Neuronal stem cell (in vitro differentiated cells): ENCODE measurements at places on chromosomes 7 and 10.
A peak's percentile ranks its signal among the peaks of the same experiment; 100 is the strongest.

DNA sequence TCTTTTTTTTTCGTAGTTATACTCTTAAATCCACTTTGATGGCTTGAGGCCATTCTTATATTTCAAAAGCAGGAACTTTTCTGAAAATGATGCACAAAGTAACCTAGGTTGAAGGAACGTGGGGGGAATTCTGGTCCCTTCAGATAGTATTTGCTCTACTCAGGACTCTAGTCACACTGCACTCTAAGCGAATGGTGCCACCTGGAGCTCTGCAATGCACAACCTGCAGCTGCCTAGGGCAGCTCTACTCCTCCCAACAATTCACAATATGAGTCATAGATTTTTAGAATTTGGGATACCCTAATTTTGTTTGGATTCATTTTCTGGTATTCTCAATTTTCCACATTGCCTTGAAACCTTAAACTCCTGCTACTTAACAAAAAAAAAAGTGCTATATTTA lies 17.3 kb downstream of the SYPL1 start:
- DNase-seq: no peak

GRCh38 chr7:5450549-5451327 lies 27.1 kb upstream of the TNRC18 start:
- DNase-seq: peak; percentile 67

- DNase-seq: no peak
These were observed 185.4 kb downstream of the KMT2E start for GRCh38 chr7:105199386-105199785.

DNA sequence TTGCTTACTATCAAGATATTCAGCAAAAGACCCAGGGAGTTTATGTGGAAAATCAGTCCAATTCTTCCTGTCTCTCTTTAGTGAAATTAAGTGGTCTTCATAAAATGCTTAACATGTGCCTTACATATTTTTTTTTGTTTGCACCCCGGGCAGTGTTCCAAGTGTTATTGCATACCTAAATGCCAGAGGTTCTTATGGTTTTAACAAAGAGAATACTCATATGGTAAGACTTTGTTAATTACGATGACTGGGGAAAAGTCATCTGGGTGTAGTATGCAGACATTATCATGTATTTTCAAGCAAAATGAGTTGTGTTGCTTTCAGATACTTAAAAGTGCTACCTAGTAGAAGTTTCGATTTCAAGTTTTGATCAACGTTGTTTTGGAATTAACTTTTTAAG lies 82.6 kb downstream of the PRKG1 start:
- DNase-seq: no peak

DNA sequence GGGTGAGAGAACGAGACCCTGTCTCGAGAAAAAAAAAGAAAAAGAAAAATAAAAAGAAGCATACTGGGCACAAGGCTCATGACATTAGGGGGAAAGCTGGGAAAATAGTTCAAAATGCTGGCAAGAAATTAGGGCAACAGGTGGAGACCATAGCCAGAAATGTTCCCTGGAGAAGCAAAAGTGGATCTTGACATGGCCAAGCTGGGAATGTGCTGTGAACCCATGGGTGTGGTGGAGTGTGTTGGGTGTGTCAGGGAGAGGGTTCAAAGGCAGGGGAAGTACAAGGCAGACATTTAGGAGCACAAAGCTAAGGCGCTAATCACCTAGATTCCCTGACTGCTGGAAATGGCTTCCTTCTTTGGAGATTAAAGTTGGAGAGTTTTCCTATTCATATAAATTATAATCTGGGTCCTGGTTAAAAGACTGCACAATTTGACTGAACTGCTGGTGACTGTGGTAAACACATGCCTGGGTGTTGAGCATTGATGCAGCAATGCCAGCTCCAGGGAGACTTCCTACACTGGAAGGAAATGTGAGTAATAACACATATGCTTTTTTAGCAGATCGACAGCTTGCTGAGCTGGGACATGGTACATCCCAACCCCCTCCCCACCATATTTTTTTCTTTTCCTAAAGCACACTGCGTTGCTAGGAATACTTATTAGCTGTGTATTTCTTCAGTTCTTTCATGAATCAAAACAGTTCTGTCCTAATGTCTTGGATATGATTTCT lies 70.1 kb upstream of the ARHGAP21 start:
- no peak for DNase-seq

- DNase-seq: no peak
These were observed 91.0 kb downstream of the MET start for GRCh38 chr7:116762971-116763370.

GRCh38 chr10:35827783-35828182 lies 185.7 kb upstream of the FZD8 start:
- DNase-seq: no peak

DNA sequence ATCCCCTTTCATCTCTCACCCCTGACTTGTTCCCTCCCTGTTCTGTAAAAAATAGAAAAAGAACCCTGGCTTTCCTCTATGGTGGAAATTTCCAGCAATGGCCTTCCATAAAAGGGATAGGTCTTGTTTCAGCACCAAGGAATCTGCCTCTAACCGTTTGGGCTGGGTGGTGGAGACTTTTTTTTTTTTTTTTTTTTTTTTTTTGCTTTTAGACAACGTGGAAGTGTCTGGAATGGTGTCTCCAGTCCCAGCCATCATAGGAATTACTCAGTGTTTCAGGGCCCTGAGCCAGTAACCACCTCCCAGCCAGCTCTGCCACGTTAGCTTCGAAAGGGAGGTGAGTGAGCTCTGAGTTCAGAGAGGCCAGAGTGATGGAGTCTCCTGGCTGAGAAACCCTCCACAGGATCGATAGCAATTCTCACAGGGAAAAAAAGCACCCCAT lies 97.3 kb upstream of the COL1A2 start:
- DNase-seq: no peak

GRCh38 chr7:7077945-7078344 lies 104.4 kb upstream of the C1GALT1 start:
- no peak for DNase-seq

DNA sequence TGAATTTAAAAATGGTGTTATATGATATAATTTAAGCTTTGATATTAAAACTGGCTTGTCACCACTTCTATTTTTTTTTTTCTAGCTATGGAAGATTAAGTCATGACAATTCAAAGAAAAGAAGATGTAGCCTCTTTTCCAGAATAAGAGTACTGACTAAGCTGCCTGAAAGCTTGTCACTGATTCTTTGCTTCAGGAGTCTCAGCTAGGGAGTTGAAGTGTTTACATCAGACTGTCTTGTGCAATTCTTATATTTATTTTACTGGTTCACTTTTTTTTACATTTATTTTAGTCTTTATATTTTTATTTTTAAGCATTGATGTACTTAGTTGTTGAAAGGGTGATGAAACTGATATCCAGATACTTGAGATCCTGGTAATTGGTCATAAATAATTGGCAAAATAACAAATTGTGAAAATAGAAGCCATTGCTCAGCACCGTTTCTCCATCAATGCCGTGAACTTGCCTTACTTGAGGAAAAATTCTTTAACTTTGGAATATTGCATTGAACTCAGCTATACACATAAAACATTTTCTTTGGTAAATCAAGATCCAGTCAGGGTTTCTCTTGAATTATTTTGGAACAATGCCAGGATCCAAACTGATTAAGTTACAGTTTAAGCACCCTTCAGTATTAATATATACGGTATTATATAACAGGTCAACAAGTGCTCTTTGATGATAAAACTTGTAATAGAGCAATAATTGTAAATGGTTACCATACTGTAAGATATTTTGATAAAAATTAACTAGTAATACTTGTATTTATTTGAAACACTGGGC lies 156.4 kb downstream of the PHTF2 start:
- DNase-seq: no peak

- no peak for DNase-seq
These were observed 25.2 kb downstream of the DIP2C start for GRCh38 chr10:664301-664700.

DNA sequence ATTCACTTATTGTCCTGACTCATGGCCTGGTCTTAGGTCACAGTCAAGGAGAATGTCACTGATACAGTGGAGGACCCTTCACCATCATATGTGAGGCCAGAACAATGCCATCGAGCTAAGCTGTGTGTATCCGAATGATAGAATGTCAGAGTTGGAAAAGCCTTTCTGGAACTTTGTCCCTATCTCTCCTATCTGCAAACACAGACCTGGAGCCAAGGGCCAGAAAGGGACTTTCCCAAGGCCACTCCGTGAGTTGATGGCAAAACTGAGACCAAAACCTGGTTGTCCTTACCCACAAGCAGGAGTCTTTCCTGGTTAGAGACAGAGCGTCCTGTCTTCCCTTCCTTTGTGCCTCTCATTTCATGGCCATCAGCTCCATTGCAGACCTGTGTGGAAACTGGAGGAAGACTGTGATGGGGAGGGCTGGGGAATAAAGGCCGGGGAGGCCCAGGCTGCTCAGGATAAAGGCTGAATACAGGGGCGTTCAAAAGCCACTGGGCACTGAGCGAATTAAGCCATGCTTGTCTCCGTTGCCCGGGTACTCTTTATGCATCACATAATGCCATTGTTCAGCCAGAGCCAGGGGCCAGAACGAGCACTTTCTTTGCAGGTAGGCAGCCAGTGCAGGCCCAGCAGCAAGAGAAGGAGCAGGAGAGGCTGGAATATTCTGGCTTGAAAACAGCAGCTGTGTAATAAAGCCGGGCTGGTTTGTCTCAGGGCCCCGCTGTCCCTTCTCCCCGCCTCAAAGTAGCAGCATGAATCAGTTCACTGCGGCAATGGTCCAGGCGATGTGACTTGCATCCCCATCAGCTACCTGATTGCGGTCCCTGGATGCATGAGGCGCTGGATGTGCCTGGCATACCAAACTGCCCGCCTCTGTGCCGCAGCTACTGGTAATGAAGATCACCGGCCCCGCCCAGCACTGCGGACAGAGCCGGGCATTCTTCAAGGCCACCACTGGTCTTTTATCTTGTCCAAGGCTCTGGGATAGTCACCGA lies 143.0 kb downstream of the RPS24 start:
- DNase-seq: peak; percentile 14

DNA sequence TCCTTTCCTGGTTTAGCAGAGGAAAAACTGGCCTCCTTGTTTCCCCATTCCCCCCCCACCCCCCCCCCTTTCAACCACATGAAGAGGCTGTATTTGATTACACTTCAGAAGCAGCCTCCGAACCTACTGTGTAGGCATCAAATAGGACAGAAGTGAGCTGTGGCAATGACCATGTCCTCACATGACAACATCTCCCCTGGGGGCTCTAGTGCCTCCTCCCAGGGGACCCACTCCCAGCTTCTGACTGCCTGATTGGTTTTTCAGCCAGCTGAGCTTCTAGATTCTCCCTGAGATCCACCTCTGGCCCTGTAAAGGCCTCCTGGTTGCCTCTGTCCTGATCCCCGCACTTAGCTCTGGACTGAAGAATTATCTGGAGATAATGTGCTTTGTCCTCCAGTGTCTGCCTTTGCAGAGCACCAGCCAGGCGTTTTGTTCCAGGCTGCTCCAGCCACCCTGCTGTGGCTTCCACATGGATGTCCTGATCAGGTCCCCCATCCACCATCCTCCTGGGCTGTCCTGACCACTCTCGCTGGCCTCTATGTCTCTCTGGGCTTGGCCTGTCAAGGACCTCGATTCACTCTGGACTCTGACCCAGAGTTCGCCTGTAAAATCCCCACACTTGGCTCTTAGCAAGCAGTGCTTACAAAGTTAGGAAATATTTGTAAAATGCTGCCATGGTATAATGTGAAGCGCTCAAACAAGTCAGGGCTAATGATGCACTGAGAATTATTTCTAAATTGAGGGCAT lies 42.4 kb upstream of the TOMM7 start:
- DNase-seq: no peak

GRCh38 chr10:43585046-43585445 lies 10.6 kb upstream of the ZNF239 start:
- DNase-seq: no peak

DNA sequence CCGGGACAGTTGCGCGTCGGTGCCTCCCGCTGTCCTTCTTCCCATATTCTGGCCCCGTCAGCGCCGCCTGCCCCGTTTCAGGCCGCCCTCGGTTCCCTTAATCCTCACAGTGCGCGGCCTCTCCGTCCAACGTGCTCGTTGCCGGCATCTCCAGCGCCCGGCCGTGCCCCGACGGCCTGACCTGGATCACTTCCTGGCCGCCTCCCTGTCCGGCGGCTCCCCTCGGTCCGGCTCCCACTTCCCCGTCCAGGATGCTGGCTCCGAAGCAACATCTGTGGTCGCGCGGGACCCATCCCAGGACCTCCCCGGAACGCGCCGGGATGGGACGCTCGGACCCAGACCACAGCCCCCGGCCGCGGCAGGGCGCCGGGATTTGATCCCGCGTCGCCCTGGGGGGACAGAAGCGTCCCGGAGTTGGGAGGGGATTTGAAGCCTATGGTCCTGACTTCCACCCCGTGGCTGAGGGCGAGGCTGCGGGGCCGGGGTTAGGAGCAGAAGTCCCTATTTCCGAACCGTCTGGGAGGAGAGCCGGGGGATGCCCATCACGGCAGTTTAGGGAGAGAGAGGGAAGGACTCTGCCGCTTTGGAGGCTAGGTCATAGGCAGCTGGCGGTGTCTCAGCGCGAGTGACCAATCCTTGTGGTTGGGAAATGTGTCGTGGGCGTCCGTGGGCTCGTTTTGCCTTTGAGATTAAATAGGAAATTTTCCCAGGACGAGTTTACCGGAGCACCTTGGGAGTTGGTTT lies 53.8 kb downstream of the KCTD7 start:
- DNase-seq: no peak

- DNase-seq: no peak
These were observed 418.1 kb downstream of the ZNF716 start for GRCh38 chr7:57867884-57868701.

DNA sequence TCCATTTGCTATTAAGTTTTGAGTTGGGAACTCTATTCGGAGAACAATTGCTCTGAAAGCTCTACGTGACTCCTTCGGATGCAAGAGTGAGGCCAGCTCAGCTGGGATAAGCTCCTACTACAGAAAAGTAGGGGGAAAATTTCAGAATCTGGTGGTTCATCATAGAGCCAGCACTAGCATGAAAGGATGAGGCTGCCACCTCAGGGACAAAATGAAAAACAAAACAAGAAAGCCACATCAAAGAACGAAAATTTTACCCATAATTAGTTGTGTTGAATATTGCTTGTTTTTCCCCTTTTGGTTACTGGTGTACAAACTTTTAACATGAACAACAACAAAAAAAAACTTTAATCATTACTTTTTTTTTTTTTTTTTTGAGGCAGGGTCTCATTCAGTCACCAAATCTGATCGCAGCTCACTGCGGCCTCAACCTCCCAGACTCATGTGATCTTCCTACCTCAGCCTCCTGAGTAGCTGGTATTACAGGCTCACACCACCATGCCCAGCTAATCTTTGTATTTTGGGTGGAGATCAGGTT lies 39.7 kb upstream of the NFE2L3 start:
- DNase-seq: no peak

DNA sequence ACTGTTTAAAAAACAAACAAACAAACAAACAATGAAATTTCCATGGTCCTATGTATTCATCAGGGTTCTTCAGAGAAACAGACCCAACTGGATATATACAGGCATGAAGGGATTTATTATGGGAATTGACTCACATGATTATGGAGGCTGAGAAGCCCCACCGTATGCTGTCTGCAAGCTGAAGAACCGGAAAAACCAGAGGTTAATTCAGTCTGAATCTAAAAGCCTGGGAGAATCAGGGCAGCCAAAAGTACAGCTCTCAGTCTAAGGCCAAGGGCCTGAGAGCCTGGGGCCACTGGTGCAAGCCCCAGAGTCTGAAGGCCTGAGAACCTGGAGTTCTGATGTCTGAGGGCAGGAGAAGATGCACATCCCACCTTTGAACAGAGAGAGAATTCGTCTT lies 163.5 kb downstream of the MDFIC start:
- no peak for DNase-seq

- DNase-seq: no peak
These were observed 768.3 kb downstream of the SORCS3 start for GRCh38 chr10:105409370-105409769.
